Endothelial cell of umbilical vein (primary cell): ENCODE measurements at places on chromosomes 5 and 9.

DNA sequence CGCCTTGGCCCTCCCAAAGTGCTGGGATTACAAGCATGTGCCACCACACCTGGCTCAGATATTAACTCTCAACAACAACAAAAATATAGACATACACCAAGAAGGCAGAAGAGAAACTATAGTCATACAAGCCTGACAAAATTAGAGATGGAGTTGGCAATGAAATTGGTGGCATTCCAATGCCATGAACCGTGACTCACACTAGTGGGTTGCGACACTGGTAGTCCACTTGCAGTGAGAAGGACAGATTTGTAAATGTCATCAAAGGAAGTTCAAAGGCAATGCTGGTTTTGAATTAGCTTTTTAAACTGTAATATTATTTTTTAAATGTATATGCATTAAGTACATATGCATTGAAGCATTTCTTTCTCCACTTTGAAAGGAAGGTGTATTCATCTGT lies 8.5 kb upstream of the DNAJC25 start:
- no peak for DNase-seq

GRCh38 chr5:62059960-62060359 lies 246.0 kb upstream of the KIF2A start:
- no peak for DNase-seq

GRCh38 chr5:107196500-107197059 lies 474.2 kb downstream of the EFNA5 start:
- DNase-seq: no peak

DNA sequence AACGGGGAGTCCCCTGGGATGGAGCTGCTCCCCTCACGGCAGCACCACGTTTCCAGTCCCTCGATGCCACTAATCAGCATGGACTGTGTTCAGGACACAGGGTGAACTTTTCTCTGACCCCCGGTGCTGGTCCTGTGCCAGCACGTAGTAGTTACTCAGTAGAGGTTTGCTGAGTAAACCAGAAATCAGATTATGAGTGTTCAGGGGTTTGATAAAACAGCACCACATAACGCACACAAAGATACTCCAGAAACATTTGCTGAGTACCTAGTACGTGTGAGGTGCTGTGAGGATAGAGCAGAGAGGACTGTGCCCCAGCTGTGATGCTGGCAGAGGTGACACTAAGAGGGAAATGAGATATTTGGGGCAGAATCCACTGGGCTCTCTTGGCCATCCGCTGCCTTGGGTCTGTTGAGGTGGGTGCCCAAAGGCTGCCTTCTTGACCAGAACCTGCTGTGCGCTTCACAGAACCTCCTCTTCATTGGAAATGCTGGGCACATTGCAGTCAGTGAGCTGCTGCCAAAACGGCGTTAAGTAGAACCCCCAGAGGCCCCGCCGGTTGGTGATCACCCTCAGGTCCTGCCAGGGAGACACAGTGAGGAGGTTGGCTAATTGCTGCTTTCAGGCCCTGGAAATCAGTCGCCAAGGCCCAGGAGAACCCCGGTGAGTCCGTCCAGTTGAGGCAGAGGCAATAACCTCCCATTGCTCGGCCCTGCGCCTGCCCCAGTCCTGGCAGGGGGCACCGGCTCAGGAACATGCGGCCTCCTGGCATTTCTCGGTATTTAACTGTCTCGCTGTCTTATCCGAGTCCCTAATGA lies 49.4 kb downstream of the NEURL1B start:
- DNase-seq: no peak

- DNase-seq: peak; percentile 90
These were observed 214.4 kb upstream of the S1PR3 start for GRCh38 chr9:88776717-88777497.

DNA sequence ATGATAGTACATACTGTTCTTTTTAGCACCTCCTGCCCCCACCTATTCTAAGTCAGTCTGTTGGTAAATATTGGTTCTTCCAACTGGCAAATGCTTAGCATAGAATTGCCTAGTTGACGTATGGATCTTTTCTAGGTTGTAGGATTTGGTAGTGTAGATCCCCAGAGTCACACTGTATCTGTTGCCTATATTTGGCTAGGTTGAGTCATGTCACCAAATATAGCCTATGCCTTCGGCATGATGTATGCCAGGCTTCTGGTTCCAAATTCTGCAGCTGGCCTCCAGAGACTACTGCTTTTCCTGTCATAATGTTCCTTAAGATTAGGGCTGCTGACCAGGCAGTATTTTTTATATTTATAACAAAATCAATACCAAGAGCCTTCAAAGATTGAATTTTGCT lies 38.2 kb downstream of the CPEB4 start:
- DNase-seq: no peak

DNA sequence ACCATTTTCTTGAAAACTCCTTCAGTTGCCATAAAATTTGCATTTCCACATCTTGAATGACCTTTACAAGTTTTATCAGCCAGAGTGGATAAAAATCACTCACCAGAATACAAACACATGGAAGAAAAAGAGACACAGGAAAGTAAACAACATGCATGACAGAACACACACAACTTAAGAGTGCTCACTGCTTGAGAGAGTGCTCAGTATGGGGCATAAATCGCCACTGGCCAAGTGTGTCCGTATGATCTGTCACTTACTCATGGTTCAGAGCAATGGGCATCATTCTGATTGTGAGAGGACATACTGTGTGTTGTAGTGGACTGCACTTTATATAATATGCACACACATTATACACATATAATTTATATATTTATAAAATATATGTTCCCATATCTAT lies 155.6 kb upstream of the NTRK2 start:
- no peak for DNase-seq

DNA sequence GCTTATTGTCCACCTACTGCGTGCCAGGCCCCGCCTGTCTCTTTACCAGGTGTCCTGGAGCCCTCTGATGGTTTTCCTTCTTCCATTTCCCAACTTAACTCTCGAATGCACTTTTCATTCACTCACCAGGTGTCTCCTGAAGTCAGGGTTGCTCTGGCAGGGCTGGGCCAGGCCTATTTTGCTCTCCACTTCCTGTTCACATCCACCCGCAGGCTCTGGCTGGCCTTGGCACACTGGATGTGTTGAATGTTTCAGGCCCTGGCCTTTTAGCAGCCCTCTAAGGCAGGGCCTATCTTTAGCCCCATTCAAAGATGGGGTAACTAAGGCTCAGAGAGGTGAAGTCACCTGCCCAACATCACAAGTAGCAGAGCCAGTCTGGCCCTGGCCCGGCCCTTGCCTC lies 16.4 kb downstream of the LRRC8A start:
- no peak for DNase-seq

DNA sequence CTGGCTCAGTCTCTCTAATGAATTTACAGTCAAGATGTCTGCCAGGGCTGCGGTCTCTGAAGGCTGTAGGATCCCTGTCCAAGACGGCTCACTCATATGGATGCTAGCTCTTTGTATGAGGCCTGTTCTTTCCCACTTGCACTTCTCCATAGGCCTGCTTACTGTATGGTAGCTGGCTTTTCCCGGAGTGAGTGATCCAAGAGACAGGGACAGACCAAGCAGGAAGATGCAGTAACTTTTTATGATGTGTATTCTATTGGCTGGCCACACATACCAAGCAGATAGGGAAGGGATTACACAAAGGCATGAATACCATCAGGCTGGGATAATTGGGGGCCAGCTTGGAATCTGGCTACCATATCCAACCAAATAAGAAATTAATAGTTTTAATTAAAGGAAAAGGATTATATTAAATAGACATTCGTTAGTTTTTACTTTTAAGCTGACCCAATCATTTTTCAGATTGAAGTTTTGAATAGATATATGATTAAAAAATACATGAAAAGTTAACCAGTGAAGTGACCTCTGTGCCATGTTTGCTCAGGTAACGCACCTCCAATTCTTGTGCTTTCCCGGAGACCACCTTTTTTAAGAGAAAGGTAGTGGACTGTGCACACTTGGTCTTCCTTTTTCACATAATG lies 20.6 kb downstream of the NSD1 start:
- DNase-seq: no peak

DNA sequence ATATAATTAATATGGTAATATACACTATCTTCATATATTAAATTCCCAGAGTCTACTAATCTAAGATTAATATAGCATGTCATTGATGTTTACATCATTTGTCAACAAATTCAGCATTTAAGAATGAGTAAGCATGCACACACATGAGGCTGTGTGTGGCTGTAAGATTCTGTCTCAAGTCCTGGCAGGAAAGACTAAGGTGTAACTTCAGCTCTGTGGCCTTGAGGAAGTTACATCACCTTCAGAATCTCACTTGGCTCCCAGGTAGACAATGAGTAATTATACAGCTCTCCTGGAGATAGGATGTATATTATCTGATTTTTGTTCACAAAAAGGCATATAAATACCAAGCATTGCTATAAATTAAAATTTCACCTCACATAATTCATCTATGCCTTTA lies 119.4 kb upstream of the IQGAP2 start:
- DNase-seq: no peak

DNA sequence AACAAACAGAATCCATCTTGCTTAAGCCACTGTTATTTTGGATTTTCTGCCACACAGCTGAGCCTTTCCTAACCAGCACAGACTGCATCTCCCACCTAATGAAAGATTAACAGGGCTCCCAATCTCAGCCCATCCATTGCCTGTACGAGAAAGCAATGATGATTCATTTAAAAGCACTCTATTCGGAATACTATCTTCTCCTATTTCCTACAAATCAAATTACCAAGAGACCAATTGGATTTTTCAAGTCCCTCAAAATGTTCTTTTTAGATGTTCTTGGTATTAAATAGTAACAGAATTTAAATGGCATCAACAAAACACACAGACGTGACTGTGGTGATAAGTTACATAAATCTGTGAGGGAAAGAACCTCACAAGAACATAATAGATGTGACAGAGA lies 324.1 kb downstream of the AGTPBP1 start:
- no peak for DNase-seq

- no peak for DNase-seq
These were observed 17.5 kb upstream of the IQGAP2 start for GRCh38 chr5:76385540-76385939.

DNA sequence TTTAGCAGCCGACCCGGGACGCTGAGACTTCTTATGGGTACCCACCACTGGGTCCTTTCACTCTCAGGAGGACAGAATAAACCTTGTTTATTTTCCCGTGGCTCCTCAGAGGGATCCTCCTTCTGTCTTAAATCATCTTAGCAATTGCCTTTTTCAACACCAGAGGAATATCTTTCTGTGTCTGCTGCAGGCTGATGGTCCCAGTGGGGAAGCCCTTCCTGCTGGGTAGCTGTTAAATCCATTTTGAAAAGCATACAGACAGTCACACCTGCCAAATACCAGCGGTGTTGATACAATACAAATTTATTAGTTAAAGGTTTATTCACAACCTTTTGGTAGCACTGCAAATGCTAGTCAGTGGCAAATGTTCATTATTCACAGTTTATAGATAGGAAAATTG lies 222.9 kb downstream of the AOPEP start:
- DNase-seq: no peak

DNA sequence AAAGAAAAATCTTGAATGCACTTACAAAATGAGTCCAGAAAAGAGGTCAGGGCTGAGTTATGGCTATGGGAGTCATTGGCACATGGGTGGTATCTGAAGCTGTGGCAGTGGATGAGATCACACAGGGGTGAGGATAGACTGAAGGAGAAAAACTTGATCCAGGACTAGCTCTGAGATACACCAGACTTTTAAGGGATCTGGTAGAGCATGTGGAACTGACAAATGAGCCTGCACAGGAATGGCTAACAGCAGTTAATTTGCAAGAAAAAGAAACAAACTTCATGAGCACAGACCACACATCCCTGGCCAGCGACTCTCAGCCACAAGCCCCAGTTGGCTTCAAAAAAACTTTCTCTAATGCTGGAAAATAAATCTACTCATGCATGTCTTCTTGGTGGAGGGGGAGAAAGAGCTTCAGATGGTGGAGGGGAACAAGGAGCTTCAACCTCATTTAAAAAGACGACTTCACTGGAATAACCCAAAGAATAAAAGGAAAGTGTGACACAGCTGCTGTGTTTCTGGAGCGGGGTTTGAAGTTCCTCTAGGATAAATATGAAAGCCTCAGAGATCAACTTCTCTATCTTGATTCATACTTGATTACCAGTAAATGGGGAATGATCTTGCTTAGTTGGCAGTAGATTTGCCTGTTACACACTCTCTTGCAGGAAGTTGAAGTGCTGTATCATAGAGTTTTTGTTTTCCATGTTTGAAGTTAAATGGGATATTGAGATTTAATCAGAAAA lies 33.6 kb downstream of the TNFAIP8 start:
- DNase-seq: no peak

DNA sequence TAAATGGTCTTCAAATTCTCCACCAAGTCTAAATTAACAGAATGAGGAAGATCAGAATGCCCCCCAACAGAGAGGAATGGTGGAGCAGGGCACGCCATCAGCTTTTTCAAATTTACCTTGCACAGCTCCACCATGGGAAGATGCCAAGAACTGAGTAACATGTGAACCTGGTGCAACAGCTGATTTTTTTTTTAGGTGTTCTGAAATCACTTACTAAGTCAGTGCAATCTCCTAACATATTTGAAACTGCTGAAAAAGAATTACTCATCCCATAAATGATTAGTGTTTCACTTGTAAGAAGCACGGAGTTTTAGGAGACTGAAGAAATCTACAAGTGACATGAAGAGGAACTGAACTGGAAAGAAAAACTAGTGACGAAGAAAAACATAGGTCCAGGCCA lies 5.1 kb downstream of the TMEM245 start:
- no peak for DNase-seq

- DNase-seq: no peak
These were observed 11.1 kb downstream of the FTMT start for GRCh38 chr5:121862801-121863200.

GRCh38 chr9:116464987-116465571 lies 222.0 kb upstream of the TRIM32 start:
- no peak for DNase-seq

DNA sequence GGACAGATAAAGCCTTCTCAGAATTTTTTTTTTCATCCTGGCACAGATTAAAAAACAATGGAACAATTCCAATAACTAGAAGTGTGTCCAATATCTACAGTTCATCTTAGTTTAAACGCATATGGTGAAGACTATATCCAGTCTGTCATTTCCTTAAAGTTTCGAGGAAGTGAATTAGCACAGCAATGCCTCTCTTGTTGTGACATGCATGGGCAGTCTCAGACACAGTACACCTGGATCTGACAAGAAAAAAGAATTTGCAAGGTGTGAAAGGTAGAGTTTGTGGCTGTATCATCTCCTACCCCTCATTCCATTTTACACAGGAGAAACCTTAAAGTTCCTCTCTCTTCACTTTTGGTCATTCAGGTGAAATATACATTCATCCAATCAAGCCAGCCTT lies 100.6 kb upstream of the ADAMTS19 start:
- no peak for DNase-seq

- peak; percentile 64 for DNase-seq
These were observed 23.7 kb upstream of the LOX start for GRCh38 chr5:122101636-122102285.

GRCh38 chr5:69033690-69034089 lies 60.1 kb upstream of the SLC30A5 start:
- no peak for DNase-seq

- no peak for DNase-seq
These were observed 522.7 kb downstream of the NR2F1-AS1 start for GRCh38 chr5:93058309-93058708.

DNA sequence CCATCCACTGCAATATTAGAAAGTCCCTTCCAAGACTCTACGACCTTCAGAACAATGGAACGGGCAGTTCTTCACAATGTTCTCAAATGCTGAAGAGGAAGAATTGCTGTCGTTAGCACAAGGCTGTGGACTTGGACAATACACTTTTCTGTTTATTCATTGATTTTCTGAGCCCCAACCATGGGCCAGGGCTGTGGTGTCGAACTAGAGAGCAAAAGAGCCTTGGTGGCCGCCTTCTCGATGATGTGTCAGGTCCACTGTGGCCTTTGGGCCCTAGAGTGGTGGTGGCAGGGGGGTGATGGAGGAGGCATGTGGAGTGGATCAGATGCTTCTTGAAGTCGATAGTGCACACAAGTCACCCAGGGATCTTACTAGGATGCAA lies 18.5 kb upstream of the KIF12 start:
- DNase-seq: no peak
